NCI-H345 (cell line): ENCODE measurements at places on chromosomes 4 and X.

DNA sequence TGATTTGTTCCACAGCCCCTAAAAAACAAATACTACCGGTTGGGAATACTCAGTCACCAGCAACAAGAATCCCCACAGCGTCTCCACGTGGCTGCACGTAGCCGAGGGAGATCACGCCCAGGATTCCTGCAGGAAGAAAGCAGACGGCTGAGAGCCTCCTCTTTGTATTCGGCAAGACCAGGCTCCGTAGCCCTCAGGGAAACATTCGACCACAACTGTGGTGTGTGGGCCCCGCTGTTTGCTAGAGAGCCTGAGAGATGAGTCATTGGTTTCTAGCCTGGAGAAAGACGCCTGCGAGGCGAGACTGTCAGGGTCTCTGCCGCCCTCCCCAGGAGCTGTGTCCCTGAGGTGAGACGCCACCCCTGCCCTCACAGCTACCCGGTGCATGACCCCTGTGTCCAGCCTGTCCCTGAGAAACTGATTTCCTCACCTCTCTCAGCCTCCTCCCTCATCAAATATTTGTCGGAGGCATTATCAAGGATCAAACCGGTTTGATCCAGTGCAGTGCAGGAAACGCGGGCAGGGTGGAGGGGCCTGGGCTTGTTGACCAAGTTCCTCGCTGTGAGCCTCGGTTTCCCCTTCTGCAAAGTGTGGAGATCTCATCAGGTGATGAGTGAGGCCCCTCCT lies 4.7 kb upstream of the S100P start:
- DNase-seq = no peak

GRCh38 chrX:110241816-110242215 lies 76.1 kb downstream of the AMMECR1 start:
- no peak for DNase-seq

GRCh38 chrX:110135618-110136017 lies 132.7 kb downstream of the TMEM164 start:
- no peak for DNase-seq

GRCh38 chrX:14913241-14913640 lies 40.0 kb downstream of the MOSPD2 start:
- no peak for DNase-seq

GRCh38 chrX:56564164-56564885 lies 898 bp downstream of the UBQLN2 start:
- DNase-seq = peak; percentile 28

DNA sequence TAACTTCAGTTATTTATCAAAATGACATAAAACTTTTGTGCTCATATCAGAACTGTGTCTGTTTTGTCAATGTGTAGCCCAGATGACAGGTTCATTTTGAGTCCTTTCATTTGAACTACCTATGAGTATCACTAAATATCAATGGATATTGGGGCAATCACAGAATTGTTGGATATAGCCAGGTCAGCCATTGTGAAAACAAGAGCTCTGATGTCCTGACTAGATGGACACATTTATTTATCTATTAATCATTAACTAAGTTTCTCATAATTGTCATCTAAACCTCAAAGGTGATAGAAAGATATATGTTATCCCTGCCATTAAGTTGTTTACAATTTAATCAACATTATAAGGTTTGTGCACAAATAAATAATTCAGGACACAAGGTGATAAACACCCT lies 638.3 kb upstream of the GRIA3 start:
- no peak for DNase-seq

DNA sequence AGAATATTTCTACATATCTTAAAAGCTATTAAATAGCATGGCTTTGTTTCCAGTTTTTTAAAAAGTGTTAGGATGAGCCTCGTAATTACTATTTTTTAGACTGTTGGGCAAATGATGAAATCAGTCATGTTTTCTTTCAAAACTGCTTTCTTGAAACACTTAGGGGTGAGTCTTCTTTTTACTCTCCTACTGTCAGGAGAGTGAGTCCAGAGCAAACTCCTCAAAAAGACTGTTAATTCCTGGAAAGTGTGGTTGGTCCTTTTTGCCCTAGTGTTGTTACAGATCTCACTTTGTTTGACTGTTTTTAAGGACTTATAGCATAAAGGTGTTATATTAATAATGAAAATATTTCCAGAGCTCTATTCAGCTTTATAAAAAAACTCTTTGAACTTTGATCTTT lies 6.3 kb downstream of the GSTCD start:
- no peak for DNase-seq
